A549 treated with CpdA at 1 μM for 4 hours (cell line): ENCODE measurements at places on chromosomes 4 and X. TPM values are rescaled to one million over a fixed set of nuclear protein-coding genes. Genes with fewer than 3 reads are reported as not detected.

Gene FAM9A
- total RNA-seq, result not detected in 5 replicates

Gene HMX1
- total RNA-seq, result 0.13 to 0.21 TPM (median 0.13 TPM) in 4 of 5 replicates, not detected in the other

Gene SH3BGRL
- 39.5 to 49.2 TPM (median 46.1 TPM) in 5 replicates for total RNA-seq

Gene TREX2
- total RNA-seq, result 0.78 to 2.2 TPM (median 1.6 TPM) in 5 replicates

Gene RNF175
- total RNA-seq, result not detected in 5 replicates

Gene FREM3
- not detected in 5 replicates for total RNA-seq

Gene DAPP1
- not detected in 5 replicates for total RNA-seq

Gene PDCL2
- not detected in 5 replicates for total RNA-seq

Gene GLA
- 192 to 225 TPM (median 199 TPM) in 5 replicates for total RNA-seq

Gene SPANXB1
- total RNA-seq, result 2.7 to 4.0 TPM (median 3.2 TPM) in 5 replicates

Gene ABCD1
- 2.0 to 4.1 TPM (median 3.8 TPM) in 5 replicates for total RNA-seq

Gene RAB39B
- 0.62 to 1.1 TPM (median 0.73 TPM) in 5 replicates for total RNA-seq

Gene RIPPLY1
- 0.07 to 0.14 TPM in 2 of 5 replicates, not detected in the others for total RNA-seq

Gene MCTS1
- 91.5 to 106 TPM (median 92.8 TPM) in 5 replicates for total RNA-seq

Gene FGFR3
- 1.1 to 3.0 TPM (median 1.5 TPM) in 5 replicates for total RNA-seq

Gene GLRB
- total RNA-seq, result 0.78 to 1.1 TPM (median 0.91 TPM) in 5 replicates

Gene GIMD1
- not detected in 5 replicates for total RNA-seq

Gene RELL1
- total RNA-seq, result 3.5 to 8.3 TPM (median 4.8 TPM) in 5 replicates

Gene GK2
- not detected in 5 replicates for total RNA-seq

Gene CT83
- total RNA-seq, result not detected in 5 replicates

Gene P2RY4
- total RNA-seq, result 0.03 TPM in 1 of 5 replicates, not detected in the others

Gene RGN
- 0.07 to 0.08 TPM in 2 of 5 replicates, not detected in the others for total RNA-seq

Gene GPRASP3
- total RNA-seq, result 3.2 to 4.7 TPM (median 3.9 TPM) in 5 replicates

Gene GUCY1B1
- 0.12 to 0.31 TPM (median 0.20 TPM) in 5 replicates for total RNA-seq

Gene GLRA3
- total RNA-seq, result not detected in 5 replicates

Gene ZNF157
- 0.05 TPM in 1 of 5 replicates, not detected in the others for total RNA-seq
